Stimulated activated CD4-positive, alpha-beta T cell treated with anti-CD3 and anti-CD28 coated beads, Interleukin-1b, Interleukin-23, amount 100 ng/mL, for 1 hour (primary cell): ENCODE measurements at places on chromosomes 2 and 18.

DNA sequence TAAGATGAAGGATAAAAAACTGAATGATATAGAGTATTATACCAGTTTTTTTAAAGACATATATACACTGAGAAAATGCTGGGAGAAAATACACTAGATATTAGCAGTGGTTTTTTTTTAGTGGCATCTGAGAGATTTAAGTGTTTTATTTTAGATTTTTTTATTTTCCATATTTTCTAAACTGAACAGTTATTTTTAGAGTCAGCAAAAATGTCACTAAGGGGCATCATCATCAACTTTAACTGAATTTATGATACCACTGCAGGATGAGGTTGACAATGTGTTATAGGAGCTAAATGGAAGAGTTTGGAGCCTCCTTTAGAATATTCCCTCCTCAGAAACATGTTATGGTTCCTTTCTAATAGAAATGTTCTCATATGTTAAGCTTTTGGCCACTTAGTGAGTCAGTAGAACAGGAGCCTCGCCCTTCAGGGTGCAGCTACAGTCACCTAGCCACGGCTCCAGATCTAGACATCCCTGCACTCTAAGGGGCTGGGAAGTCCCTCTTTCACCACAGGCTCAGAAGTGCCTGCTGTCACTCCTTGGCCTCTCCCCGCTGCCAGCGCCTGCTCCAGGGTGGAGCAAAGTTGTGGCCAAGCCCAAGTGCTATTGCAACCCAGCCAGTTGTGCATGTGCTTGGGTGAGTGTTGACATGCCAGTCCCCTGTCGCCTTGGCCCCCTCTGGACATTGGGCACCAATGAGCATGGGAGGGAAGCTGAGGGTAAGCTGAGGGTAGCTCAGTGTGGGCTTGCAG lies 210.7 kb upstream of the RASGRP3 start:
- no peak for DNase-seq

DNA sequence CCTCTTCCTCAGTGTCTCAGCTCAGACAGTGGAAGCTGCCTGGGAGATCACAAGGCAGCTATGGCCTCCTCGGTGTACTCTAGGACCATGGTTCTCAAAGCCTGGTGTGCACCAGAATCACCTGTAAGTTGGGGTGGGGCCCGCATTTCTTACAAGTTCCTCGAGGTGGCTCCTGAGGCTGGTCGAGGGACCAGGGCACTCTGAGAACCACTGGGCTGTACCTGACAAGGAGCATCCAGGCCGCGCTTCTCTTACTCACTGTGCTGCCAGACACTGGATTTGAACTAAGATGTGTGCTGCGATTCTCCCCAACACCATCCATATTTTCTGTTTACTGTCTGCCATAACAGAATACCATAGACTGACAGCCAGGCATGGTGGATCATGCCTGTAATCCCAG lies 59.5 kb downstream of the DIPK1C start:
- DNase-seq, result no peak

DNA sequence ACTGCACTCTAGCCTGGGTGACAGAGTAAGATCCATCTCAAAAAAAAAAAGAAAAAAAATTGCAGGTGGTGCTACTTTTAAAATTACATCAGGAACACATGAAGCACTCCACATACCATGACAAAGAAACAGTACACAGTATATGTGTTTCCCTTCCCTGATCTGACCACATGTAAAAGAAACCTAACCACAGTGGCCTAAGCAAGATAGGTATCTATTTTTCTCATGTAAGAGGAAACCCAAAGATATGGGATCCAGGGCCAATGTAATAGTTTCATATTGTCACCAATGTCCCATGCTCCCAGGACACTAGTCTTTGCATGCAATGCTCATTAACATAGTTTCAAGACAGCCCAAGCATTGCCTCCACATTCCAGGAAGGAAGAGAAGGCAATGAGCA lies 99.9 kb downstream of the DYM start:
- DNase-seq, result no peak

DNA sequence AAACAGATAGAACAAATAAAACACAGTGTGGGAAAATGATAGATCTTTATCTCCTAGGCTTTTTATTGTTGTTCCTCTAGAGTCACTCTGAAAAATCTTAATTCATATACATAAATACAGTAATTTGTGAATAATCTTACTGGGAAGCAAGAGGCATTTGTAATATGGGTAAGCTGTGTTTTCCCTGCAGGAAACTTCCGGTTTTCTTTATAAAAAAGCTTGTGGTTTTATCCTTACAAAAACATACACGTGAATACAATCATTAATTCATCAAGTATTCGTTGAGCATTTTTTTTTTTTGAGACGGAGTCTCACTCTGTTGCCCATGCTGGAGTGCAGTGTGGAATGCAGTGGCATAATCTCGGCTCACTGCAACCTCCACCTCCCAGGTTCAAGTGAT lies 1312.8 kb upstream of the ZEB2 start:
- DNase-seq, result no peak

DNA sequence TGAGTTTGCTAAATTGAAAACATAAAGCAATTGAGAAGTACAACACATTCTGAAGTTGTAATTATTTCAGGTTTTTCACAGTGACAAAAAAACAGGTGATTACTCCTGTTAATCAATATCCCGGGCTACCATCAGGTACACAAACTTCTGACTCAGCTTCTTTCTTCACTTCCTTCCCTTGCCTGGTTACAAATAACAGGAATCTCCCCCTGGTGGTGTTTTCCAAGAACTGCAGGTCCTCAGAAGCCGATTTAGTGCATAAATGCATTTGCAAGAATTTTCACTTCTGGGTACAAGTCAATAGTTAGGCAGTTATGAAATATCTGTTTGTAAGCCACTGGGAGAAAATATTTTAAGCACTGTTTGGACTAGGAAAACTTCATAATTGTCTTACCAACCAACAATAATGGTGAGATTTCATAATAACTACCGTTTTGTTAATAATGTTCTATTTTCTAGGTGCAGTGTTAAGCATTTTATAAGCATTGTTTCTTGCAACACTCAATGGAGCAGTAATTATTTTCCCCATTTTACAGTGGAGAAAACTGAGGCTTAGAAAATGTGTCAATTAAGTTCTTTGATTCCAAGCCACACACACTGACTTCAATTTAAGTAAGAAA lies 12.4 kb upstream of the GMCL1 start:
- DNase-seq, result peak; percentile 46

DNA sequence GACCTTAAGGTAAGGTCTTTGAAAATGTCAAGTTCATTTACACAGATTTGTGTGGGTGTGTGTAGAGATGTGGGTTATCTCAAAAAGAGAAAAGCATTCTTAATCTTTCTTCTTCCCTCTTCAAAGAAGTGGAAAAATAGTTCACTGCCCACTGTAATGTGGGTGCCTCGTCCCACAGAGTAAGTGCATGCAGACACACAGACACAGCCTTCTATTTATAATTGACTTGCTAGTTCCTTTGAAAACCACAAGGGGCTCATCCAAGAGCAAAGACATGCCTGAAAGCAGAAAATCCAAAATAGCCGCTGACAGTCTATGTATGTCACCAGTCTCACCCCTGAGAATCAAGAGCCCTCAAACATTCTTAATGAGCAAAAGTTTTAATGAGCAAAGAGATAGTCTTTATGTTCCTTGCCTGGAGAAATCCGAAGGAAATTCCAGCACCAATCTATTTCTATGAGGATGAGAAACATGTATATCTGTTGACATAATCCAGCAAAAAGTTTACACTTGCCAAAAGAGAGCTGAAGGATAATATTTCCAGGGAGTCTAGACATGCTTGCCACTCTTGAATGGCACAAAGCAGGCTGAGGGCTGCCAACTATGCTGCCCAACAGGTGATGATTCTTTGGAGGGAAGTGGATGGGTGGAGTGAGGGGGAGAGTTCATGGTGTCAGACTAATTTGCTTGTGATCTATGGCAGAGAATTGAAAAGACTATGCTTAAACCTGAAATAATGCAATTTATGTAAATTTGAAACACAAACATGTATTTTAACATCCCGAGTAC lies 93.9 kb downstream of the ACVR1 start:
- DNase-seq, result no peak

- DNase-seq, result no peak
Measured at GRCh38 chr2:235721625-235722024, 227.8 kb downstream of the AGAP1 start.

DNA sequence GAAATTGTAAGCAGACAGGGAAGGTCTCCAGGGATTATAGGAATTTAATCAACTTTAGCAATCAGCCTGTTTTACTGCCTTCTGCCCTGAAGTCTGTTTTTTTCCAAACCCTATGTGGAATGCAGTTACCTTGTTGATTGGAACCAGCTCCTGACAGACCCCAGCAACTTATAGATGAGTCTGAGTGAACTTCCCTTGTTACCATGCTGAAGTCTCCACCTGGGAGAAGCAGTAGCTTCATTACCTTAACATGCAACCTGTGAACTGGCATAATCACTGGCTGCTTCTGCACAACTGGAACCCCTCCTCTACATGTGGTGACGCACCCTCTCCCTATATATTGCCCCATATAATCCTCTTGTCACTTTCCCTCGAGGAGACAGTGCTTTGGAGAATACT lies 226.3 kb upstream of the SPOPL start:
- no peak for DNase-seq
